Dermis microvascular lymphatic vessel endothelial cell (primary cell): ENCODE measurements at places on chromosomes 13 and 19. TPM values are rescaled to one million over a fixed set of nuclear protein-coding genes. Genes with fewer than 3 reads are reported as not detected.

DNA sequence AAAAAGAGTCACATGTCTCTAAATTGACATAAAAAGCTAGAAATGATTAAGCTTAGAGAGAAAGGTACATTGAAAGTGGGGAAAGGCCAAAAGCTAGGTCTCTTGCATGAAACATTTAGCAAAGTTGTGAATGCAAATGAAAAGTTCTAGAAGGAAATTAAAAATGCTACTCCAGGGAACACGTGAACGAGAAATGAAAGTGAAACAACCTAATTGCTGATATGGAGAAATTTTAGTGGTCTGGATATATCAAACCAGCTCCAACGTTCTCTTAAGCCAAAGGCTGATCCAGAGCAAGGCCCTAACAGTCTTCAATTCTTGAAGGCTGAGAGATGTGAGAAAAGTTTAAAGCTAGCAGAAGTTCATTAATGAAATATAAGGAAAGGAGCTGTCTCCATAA lies 419.8 kb downstream of the SLITRK6 start:
- DNase-seq: no peak

DNA sequence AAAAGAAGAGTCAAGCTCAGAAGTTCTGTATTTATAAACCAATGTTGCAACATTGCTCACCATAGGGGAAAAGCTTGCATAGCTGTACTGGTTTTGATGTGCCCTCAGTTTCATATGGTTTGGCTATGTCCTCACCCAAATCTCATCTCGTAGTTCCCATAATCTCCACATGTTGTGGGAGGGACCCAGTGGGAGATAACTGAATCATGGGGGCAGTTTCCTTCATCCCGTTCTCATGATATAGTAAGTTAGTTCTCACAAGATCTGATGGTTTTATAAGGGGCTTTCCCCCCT lies 73.9 kb downstream of the TNFRSF19 start:
- DNase-seq: no peak

DNA sequence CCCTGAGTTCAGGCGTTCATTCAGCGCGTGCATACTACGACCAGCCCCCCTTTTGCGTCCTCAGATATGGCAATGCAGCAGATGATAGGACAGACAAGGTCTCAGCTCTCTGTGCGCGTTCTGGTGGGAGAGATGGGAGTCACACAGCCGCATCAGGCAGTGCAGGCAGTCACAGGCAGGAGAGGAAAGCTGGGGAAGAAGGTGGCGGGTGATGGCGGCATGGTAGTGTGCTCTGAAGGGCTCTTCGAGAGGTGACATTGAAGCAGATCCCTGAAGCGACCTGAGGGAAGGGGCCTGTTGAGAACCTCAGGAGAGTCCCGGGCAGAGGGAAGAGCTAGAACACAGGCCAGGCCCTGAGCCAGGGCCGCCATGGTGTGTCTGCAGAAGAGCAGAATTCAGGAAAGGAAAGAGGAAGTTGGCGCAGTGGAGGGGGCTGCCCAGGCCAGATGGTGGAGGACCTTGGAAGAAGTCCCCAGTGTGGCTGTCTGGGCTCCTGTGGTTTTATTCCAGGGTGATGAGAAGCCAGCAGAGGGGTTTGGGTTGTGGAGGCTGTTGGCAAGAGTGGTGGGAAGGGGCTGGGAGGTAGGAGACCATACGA lies 3.5 kb downstream of the USF2 start:
- no peak for DNase-seq

DNA sequence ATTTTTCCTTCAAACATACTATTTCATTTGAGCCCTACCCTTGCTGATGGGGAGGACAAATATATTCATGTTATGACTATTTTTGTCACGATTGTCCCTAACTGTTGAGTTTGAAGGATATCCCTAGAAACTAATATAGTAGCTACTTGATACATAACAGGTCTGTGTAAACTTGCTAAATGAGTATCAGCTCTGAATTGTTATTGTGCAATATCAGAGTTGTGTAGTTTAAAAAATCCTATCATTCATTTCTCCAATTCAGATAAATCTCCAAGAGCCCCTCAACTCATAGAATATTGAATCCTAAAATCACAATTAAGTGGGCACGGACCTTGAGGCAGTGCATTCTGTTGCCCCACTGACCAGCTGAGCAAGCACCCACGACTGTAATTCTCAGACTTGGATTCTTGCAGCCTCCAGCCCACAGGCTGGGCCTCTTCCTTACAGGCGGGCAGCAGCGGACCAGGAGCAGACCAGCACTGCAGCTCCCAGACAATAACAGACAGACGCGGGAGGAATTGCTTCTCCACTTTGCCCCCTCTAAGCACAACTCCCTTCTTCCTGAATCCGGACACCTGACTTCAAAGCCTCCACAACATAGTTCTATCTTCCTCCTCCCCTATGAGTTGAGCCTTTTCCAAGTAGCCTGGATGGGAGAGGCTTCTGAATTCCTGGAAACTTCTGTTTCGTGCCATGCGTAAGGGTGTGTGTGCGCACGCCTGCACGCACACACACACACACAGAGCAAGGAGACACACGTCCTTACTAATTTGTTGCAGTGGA lies 337.6 kb upstream of the ARGLU1 start:
- DNase-seq: no peak

DNA sequence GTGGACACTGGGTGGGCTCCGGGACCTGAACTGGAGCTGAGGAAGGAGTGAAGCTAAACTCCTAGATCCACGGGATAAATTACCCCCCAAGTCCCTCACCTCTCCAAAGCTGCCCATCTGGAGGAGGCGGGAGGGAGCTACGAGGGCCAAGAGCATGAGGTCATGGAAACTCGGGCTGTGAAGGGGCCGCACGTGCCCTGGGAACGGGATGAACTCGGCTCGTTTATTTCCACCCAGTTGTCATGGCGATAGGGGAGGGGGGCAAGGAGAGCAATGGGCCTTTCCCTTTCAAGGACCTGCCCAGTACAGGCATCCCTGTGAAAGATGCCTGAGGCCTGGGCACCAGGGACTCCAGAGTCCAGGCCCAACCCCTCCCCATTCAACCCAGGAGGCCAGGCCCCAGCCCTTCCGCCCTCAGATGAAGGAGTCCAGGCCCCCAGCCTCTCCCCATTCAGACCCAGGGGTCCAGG lies 3.8 kb downstream of the PPP1R12C start:
- DNase-seq: peak; percentile 82

DNA sequence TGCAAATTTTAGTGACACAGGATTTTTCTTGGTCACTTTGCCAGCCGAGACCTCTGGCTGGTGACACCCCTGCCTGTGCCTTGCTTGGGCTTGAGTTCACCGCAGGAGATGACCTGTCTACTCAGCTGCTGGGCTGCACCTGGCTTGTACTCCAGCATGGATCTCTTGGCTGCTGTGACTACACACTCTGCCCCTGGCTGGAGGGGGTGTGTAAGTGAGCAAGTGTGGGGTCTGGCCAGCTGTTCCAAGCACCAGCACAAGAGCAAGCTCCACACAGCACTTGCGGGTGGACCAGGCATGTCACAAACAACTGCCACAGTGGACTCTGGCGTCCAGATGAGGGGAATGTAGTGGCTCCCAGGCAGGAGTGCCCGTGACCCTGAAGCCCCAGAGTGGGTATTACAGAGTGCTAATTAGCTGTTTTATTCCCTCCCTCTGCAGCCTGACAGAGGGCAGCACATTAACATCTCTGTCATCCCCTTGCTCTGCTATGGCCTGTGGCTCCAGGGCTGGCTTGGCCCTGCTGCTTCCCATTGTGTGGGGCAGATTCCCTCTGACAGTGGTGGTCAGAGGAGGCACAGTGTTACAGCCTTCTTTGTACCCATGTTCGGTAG lies 1387.2 kb downstream of the OLFM4 start:
- DNase-seq: no peak

DNA sequence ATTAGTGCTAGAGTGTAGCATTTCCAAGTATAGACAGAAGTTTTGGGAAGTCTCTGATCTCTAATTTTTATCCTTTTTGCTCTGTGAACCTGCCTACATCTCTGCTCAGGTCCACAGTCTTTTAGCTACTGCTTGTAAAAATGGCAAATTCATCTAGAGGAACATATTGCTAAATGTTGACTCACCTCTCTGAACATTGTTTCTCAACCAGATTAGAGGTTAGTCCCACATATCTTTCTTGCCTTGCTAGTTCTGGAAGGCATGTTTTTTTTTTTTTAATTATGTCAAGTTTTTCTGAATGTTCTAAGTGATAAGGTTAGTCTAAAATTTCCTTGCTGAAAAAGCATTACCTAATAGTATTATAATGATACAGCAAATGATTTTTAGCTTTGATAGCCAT lies 2889.6 kb upstream of the PCDH20 start:
- no peak for DNase-seq

GRCh38 chr19:18321734-18322102 lies 1.2 kb downstream of the LSM4 start:
- no peak for DNase-seq

GRCh38 chr13:99027260-99027659 lies 49.4 kb upstream of the DOCK9 start:
- DNase-seq: no peak

DNA sequence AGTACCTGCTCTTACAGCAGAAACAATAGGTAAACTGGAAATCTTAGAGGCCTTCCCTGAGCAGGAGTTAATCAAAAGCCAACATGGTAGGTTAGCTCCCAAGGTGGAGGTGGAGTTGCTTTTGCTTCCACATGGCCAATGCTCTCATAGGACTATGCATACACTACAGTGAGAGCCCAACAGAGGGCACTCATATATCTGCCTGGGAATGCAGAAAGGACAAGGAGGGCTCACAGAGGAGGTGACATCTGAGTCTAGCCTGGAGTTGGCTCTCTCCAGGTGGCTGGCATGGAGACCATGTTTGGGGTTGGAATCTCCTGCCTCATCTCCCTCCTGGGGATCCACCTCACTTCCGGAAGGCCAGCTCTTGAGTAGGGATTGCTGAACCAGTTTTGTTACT lies 34.6 kb downstream of the ATP8A2 start:
- no peak for DNase-seq

GRCh38 chr13:110445183-110445582 lies 116.3 kb downstream of the RAB20 start:
- DNase-seq: no peak

DNA sequence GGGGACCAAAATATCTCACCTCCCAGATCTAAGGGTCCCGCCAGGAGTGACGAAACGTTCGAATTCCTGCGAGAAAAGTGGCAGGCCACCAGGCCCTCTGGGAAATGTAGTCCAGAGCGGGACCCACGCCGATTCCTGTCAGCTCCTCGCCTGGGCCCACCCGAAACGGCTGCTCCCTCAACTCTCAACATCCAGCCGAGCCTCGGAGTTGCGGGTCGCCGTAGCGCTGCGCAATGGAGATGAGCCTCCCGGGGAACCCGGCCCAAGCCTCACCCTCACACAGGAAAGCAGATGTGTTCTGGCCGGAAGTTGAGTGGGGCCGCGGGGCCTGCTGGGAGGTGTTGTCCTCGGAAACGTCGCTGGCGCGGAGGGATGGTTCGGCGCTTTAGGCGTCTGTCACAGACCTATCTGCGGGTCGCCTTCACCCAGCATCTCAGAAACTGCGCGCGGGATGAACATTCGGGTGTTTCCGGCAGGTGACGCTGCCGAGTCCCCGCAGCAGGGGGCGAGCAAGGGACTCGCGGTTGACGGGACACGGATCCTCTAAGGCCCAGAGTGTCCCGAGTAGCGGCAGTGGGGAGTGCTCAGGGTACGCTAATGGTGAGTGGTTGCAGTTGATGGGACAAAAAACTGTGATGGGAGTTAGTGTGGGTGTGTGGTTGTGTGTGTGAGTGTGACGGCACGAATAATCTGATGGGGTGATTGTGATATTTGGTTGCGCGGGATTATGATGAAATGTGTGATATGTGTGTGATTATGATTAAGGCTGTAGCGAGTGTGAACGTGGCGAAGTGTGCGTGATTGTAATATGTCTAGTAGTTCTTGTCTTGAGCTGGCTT lies at the start of the genes ZNF568 and ZNF829:
Gene ZNF568 (plus strand): TSS at position 341 of the 839 bp plus-strand sequence. CDS start 6,439 bp downstream, outside the sequence.
Gene ZNF829 (minus strand): TSS at position 300 of the 839 bp plus-strand sequence. CDS start 1,124 bp downstream, outside the sequence.
- peak; percentile 91 for DNase-seq

DNA sequence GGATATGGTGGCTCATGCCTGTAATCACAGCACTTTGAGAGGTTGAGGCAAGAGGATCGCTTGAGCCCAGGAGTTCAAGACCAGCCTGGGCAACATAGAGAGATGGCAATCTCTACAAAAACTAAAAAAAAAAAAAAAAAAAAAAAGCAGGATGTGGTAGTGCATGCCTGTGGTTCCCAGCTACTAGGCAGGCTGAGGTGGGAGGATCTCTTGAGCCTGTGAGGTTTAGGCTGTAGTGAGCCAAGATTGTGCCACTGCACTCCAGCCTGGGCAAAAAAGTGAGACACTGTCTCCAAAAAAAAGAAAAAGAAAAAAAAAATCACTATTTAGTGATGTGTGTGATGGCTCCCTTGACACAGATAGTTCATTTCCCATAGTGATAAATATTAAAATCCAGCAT lies 365.0 kb upstream of the NBEA start:
- DNase-seq: no peak

DNA sequence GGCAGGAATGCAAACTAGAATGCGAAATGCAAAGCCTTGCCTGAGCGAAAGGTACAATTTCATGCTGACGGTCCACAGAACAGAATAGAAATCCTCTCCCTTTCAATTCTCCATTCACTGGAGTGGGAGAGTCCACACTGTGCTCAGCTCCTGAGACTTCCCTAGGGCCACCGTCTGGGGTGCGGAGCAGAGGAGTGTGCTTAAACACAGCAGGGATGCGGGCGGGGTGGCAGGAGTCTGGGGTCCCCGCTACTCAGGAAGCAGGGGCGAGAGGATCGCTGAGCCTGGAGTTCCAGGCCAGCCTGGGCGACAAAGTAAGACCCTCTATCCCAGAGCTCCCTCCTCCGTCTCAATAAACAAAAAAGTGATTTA lies 552 bp upstream of the ZNF816 start:
- no peak for DNase-seq

DNA sequence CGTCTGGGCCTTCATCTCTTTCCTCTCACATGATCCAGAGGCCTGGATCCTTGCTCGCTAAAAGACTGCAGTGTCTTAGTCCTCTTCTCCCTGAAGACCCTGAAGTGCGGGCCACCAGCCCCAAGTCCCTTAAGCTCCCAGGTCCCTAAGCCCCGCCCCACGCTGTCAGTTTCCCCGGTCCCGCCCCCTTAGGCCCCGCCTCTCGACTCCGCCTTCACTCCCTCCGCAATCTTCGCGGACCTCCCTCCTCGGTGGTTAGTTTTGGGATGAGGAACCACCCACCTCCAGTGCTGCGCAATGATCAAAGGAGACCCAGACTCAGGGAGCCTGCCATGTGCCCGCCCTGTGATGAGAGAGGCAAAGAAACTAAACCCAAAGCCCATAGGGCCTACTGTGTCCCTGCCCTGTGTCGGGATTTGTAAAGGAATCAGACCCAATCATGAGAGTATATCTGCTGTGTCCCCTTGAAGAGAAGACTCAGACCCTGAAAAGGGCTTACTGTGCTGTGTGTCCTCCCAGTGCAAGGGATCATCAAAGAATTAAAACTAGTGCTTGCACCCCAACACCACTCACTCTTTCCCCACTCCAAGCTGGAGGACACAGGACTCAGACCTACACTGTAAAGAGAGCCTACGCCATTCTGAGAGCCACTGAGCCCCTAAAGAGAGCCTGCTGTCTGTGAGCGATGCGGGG lies 3.0 kb upstream of the COX6B1 start:
- peak; percentile 52 for DNase-seq

- DNase-seq: peak; percentile 61
These were observed 188.8 kb upstream of the SPRY2 start for GRCh38 chr13:80529734-80530133.

GRCh38 chr19:3179739-3180293 lies 1.2 kb downstream of the S1PR4 start:
- no peak for DNase-seq

GRCh38 chr13:90622541-90622940 lies 724.9 kb upstream of the MIR17HG start:
- DNase-seq: no peak

GRCh38 chr19:48772503-48772953 lies 17.2 kb downstream of the FGF21 start:
- peak; percentile 88 for DNase-seq

The KIR2DL1 gene
- total RNA-seq: not detected in 2 replicates

The ZNF816 gene
- total RNA-seq: 6.9 and 8.3 TPM in 2 replicates

The PRR19 gene
- total RNA-seq: 0.13 and 0.51 TPM in 2 replicates

The PRSS57 gene
- not detected in 2 replicates for total RNA-seq

The PCDH20 gene
- total RNA-seq: not detected in 2 replicates

The KRTDAP gene
- total RNA-seq: not detected in 2 replicates

The PGLYRP2 gene
- total RNA-seq: not detected in 2 replicates
